ENCODE measurements at places on chromosomes 6 and 20.

- DNase-seq = no peak
Observed at GRCh38 chr6:122404444-122404843, 5.0 kb downstream of the HSF2 start.

GRCh38 chr6:104862456-104862855, 2.7 kb upstream of the HACE1 start:
- DNase-seq = no peak

GRCh38 chr6:4008324-4009047, 70.5 kb downstream of the FAM217A start:
- DNase-seq = peak; percentile 98

GRCh38 chr20:57079031-57080005, 187.1 kb downstream of the BMP7 start:
- no peak for DNase-seq

- no peak for DNase-seq
Observed at GRCh38 chr20:57439432-57439831, 48.2 kb downstream of the RBM38 start.

- peak; percentile 71 for DNase-seq
Observed at GRCh38 chr6:45116714-45117410, 211.3 kb upstream of the RUNX2 start.

- DNase-seq = no peak
Observed at GRCh38 chr6:29656157-29656556, 735 bp upstream of the MOG start.

- DNase-seq = no peak
Observed at GRCh38 chr6:126767711-126768110, 350.8 kb upstream of the RSPO3 start.

DNA sequence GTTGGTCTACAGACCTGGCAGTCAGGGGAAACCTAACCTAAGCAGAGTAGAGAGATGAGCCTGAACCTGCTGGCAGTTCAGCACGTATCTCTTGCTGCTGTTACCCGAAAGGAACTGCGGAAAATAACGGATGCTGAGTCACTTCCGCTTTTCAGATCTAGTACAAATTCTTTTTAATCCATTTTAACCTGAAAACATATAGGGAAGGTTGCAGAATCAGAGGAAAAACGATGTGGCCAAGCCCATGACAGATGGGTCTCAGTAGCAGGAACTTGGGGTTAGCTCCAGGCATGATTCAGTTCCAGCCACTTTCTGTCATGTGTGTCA, 351.9 kb upstream of the PRND start:
- DNase-seq = no peak

DNA sequence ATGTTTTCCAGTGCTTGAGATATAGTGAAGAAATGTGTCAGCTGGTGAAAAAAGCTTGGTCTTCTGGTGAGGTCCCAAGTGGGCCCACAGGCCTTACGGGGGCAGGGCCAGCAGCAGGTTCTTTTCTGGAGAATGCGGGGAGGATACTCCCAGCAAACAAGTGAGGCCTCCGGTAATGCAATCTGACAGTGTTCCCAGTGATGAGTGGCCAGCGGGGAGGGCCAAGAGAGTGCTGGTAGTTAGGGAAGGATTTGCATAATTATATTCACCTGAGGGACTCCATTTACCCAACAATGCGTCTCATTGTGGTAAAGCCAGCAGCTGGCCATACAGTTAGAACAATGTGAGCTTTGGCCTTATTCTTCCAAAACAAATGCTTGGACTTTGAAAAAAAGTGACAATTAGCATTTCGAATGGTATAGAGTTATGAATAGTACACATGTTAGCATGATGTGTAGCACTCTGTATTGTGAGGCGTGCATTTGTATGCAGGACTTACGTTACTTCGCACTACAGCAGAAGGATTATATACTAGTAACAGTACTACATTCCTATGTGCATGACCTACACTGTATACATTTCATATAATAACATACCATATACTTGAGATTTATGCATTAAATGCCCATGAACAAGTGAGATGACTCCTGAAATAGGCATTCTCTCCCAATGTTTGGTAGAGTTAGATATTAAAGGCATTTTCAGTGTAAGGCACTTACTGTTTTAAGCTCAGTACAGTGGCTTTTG, 69.8 kb downstream of the MYB start:
- DNase-seq = no peak

GRCh38 chr6:36912586-36912985, 26.8 kb downstream of the C6orf89 start:
- peak; percentile 87 for DNase-seq

DNA sequence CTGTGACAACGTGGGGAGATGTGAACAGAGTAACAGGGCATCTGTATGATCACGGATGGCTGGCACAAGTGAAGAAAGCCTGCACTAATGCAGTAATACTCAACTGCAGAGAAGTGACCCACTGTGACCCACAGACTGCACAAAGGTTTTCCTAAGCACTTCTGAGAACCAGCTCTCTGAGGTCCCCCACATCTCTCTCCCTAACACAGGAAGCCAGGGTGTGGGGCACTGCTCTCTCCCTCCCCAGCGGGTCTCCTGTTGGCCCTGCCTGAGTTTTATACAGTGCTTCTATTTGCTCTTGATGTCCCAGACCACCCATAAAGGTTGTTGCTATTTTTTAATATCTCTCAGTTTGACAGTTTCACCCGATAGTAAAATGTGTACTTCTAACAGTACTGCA, 11.3 kb downstream of the APMAP start:
- no peak for DNase-seq

GRCh38 chr6:168380956-168381605, 59.9 kb upstream of the SMOC2 start:
- no peak for DNase-seq

GRCh38 chr6:132140189-132140588, 189.0 kb upstream of the CCN2 start:
- no peak for DNase-seq

DNA sequence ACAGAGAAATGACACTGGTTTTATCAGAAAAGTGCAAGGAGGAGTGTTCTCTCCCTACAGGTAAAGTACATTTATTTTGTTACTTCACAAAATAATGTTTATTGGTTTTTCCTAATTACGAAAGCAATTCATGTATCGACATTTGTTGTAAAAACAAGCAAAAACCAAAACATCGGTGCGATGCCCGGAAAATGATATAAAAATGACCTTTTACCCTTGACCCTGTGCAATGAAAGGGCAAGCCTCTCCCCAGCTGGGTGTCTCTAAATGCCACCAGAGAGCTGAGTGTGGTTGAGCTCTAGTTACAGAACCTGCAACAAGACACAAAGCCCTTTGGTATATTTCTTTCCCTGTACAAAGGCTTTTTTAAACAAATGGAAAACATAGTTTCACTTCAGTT, 65.4 kb downstream of the CD164 start:
- no peak for DNase-seq

DNA sequence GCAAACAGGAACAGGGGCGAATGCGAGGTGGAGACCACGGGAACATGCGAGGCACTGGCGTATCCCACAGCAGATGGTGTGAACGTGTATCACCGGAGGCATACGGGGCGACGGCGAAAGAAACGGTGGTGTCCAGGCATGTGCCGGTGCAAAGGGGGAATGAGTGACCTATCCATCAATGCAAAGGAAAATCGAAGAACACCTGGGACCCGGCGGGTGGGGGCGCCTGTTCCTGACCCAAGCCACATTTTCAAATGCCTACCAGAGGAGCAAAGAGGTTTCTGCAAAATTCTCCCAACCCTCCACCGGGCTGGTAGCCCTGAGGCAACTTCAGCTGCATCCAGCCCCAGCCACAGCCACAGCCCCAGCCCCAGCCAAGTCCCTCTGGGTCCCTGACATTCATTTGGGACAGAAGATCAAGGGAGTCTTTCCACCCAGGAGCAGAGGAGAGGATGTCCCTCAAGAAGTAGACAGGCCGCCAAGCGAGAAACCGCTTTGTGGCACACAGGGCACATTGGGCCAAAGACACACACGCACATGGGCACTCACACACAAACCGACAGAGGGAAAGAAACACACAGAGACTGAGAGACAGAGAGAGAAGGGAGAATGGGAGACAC, 164.0 kb upstream of the ZNF337 start:
- DNase-seq = no peak

GRCh38 chr6:129748901-129749748, 39.1 kb upstream of the ARHGAP18 start:
- DNase-seq = peak; percentile 29

GRCh38 chr20:60332523-60332922, 374.3 kb downstream of the CDH26 start:
- DNase-seq = no peak

DNA sequence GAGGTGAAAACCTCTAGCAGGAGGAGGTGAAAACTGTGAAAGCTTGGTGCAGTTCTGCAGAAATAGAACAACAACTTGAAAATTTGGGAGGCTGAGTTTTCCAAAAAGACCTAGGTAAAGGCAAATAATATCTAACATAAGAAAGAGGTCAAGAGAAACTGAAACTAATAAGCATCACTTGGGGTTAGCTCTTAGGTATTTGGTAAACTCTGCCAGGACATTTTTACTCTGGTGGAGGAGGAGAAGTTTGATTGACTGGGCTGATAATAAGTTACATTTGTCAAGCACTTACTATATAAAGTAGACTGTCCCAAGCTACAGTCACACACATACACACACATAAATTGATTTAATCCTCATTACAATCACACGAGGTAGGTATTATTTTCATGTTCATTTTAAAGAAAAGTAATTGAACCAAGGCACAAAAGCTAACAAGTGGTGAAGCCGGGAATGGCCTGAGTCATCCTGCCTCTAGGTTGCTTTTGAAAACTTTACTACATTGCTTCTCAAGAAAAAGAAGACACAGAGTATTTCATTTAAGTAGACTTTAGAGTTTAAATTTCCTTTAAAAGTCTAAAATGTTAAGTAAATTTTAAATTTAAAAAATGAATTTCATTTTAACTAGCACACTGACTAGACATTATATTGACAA, 275.5 kb downstream of the PTPRK start:
- DNase-seq = peak; percentile 45

GRCh38 chr6:162854228-162854627, 126.5 kb downstream of the PACRG start:
- no peak for DNase-seq

GRCh38 chr6:71482742-71483141, 194.1 kb downstream of the OGFRL1 start:
- DNase-seq = peak; percentile 47

GRCh38 chr6:149895048-149895590, 2.8 kb downstream of the RAET1E start:
- peak; percentile 72 for DNase-seq

DNA sequence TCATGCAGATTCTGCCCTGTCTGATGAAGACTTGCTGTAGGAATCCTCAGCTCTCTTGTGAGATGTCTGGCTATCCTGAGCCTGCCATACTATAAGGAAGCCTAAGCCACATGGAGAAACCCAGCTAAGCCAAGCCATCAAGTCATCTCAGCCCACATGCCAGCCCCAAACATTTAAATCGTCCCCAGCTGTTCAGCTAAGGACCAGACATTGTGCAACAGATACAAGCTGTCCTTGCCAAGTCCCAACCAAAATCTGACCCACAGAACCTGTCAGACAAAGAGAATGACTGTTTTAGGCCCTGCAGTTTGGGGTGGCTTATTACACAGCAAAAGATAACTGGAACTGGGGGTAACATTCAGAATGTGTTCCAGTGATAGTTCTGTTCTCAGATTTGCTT, 36.8 kb upstream of the FOXC1 start:
- peak; percentile 34 for DNase-seq

- no peak for DNase-seq
Observed at GRCh38 chr20:63742381-63743024, 2.9 kb downstream of the SLC2A4RG start.

GRCh38 chr6:166935353-166935752, 21.0 kb downstream of the RNASET2 start:
- no peak for DNase-seq

GRCh38 chr6:33702345-33702977, 9.0 kb downstream of the UQCC2 start:
- peak; percentile 81 for DNase-seq

GRCh38 chr20:52751571-52751970, 220.6 kb upstream of the TSHZ2 start:
- no peak for DNase-seq

DNA sequence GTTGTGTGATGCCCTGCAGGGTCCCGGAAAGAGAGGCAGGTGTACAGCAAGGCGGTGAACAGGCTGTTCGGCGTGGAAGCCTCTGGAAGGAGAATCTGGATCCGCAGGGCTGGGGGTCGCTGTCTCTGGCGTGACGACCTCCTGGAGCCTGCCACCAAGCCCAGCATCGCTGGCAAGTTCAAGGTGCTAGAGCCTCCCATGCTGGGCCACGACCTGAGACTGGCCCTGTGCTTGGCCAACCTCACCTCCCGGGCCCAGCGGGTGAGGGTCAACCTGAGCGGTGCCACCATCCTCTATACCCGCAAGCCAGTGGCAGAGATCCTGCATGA, 36.5 kb downstream of the TGM6 start:
- DNase-seq = no peak

DNA sequence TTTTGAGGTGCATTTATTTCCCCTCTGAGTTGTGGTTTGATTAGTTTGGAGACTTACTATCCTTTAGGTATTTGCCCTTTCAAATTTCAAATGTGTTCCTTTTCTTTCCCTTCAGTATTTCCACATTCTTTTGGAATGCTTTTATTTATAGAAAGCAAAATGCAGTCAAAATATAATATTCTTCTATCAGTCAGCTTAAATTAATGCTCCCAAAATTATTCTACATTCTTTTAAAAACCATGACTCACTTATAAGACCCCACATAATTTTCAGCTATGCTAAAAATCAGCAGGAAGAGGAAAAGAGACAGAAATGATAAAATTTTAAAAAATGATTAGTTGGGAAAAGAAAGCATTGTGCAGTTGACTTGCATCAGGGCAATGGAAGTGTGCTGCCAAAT, 180.0 kb upstream of the SMLR1 start:
- DNase-seq = peak; percentile 61

DNA sequence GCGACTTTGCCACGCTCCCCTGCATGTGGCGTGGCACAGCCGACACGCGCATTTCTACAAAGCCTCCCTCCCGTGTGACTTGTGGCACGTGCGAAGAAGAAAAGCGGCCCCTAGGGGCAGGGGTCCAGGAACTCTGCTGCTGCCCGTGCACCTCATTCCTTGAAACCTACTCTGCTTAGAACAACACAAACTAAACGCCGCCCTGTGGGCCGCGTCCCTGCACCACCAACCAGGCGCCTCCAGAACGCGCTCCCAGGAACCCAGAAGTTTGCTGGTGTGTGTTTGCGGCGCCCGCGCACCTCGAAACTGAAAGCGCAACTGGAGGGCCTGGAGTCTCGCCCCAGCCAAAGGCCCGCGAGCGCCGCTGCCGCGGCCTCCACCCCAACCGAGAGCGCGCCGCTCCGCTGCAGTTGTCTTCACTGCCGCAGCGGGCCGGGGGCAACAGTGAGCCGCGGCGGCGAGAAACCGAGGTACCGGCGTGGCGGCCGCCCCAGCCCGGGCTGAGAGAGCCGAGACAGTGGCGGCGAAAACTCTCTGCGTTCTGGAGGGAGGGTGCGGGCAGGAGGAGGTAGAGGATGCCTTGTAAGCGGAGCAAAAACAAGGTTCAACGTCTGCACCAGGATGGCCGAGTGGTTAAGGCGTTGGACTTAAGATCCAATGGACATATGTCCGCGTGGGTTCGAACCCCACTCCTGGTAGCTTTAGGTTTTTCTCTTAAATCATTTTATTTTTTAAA, 65.8 kb downstream of the STX11 start:
- peak; percentile 96 for DNase-seq
